ENCODE measurements at places on chromosomes 2 and 18.
A peak's percentile ranks its signal among the peaks of the same experiment; 100 is the strongest.

- DNase-seq, result no peak
Measured at GRCh38 chr18:63679820-63680606, 18.3 kb upstream of the SERPINB3 start.

DNA sequence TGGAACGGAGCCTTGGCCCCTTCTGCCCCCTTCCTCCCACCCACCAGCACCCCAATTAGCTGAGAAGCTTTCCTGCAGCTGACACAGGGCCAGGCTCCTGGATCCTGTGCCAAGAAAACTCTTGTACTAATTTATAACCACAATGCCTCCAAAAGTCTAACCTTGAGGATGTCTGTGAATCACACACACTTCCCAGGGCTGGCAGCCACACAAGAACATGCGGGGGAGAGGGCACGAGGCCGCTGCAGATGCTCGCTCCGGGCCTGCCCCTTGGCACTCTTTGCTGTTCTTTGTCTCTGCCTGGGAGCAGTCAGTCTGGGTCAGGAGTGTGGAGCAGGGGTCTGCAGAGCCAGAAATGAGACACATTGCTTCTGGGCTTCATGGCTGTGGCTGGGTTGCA lies 62.7 kb upstream of the KIF5C start:
- DNase-seq, result peak; percentile 40

GRCh38 chr2:238999291-238999741 lies 151.4 kb downstream of the TWIST2 start:
- DNase-seq, result no peak

- DNase-seq, result no peak
Measured at GRCh38 chr18:28459587-28459986, 282.7 kb upstream of the CDH2 start.

DNA sequence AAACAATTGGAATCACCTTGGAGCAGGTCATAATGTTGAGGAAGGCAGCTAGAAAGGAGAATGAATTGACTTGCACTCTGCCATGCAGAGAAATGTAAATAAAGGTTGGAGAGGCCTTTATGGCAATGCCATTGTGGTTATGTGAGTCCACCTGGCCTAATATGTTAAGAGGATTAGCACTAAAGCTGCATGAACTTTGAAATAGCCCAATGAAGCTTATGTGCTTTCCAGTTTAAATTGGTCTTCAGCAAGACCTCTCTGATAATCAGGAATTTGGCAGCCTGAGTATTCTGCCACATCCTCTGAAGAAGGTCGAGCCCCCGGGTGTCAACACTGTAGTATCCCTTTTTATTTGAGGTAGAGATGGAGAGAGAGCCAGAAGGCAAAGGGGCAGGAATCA lies 464.9 kb downstream of the CDH2 start:
- DNase-seq, result no peak

Data from ACHN (cell line).